ENCODE measurements at places on chromosomes 3 and 15. TPM values are rescaled to one million over a fixed set of nuclear protein-coding genes. Genes with fewer than 3 reads are reported as not detected.

RBP2 gene
- not detected for polyA plus RNA-seq

GRCh38 chr3:38958026-38958720 is 93.6 kb downstream of the SCN11A start:
- no peaks in the 10 kb centered on the region for H3K4me1 ChIP-seq
- H3K4me3 ChIP-seq, result no peak overlapping the region
- no peak for DNase-seq
- H3K27ac ChIP-seq, result no peak overlapping the region
- H3K36me3 ChIP-seq, result no peaks in the 10 kb centered on the region

- peaks cover 16% of the 10 kb centered on the region for H3K4me1 ChIP-seq
- H3K27ac ChIP-seq, result no peak overlapping the region
- no peaks in the 10 kb centered on the region for H3K27me3 ChIP-seq
- H3K4me3 ChIP-seq, result no peak overlapping the region
These were observed 38.1 kb downstream of the TMEM212 start for GRCh38 chr3:171881251-171881650.

DNA sequence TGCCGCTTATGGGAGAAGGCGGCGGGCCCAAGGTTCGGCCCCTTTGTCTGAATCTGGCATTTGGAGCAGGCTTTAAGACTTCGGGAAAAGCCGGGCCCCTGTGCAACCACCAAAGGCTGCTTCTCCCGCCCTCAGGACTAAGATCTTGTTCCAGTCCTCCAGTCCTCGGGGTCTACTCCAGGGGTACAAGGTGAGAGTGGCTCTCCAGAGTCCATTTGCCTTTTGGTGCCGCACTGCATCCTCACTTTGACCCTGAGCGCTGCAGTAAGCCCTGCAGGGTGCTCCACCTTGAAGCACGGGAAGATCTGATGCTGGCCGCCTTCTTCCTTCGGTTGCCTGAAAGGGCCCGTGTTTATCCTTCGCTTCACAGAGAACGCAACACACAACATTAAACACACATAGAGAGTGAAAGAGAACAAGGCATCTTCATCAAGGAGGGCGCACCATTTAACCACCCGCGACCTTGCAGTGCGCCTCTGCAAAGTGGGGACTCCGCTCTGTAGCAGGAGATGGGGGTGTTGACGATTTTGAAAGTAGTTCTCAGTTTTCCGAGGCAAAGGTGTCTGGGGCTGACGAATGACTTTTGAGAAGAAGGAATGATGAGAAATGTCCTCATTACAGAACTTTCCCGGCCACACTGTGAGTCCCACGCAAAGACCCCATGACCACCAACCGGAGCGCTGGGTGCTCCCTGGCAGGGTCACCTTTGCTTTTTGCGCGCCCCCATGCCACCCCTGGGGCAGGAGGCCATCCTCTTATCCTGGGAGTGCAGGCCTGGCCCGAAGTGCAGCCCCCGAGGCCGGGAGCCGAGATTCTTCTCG is 1.0 kb downstream of the PIGZ start:
- no peaks in the 10 kb centered on the region for H3K36me3 ChIP-seq
- H3K4me1 ChIP-seq, result peaks cover 3% of the 10 kb centered on the region
- no peak overlapping the region for H3K27ac ChIP-seq
- H3K4me3 ChIP-seq, result peak overlapping the region; percentile 60
- H3K27me3 ChIP-seq, result peaks cover 2% of the 10 kb centered on the region

DNA sequence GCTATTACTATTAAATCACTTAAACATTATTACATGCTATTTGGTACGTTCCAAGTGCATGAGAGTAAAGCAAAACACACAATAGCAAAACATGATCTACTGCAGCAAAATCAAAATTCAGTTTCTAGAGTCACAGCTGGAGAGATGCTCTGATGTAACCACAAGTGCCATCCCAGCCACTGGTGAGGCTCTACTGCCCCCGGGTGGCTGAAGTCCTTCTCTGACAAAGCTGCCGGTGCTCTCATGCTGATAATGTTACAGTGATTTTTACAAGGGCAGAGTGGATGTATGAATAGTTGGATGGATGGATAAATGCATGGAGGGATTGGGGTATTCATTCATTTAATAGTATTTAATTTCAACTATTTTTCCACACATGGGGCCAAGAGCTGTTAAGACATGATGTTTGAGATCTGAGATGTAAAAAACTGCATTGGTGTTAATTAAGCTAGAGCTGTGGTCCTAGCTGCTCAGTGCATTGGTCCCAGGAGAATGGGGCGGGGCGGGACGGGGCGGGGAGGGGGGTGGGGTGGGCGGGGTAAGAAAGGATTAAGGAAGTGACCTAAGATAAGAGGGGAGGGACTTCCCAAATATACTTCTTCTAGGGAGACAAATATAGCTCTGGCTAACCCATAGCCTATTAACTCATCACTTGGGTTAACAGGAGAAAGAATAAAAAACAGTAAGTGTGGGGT is 5.3 kb upstream of the SPESP1 start:
- H3K4me1 ChIP-seq, result no peaks in the 10 kb centered on the region
- no peak overlapping the region for H3K27ac ChIP-seq
- peaks cover 5% of the 10 kb centered on the region for H3K27me3 ChIP-seq

UBE2E2 gene
- polyA plus RNA-seq, result 32.1 TPM

GRCh38 chr3:59998058-59998457 is 948.2 kb upstream of the CFAP20DC start:
- no peak overlapping the region for H3K4me3 ChIP-seq
- no peaks in the 10 kb centered on the region for H3K36me3 ChIP-seq
- no peaks in the 10 kb centered on the region for H3K4me1 ChIP-seq
- H3K27me3 ChIP-seq, result no peaks in the 10 kb centered on the region
- DNase-seq, result no peak
- no peak overlapping the region for H3K27ac ChIP-seq

DNA sequence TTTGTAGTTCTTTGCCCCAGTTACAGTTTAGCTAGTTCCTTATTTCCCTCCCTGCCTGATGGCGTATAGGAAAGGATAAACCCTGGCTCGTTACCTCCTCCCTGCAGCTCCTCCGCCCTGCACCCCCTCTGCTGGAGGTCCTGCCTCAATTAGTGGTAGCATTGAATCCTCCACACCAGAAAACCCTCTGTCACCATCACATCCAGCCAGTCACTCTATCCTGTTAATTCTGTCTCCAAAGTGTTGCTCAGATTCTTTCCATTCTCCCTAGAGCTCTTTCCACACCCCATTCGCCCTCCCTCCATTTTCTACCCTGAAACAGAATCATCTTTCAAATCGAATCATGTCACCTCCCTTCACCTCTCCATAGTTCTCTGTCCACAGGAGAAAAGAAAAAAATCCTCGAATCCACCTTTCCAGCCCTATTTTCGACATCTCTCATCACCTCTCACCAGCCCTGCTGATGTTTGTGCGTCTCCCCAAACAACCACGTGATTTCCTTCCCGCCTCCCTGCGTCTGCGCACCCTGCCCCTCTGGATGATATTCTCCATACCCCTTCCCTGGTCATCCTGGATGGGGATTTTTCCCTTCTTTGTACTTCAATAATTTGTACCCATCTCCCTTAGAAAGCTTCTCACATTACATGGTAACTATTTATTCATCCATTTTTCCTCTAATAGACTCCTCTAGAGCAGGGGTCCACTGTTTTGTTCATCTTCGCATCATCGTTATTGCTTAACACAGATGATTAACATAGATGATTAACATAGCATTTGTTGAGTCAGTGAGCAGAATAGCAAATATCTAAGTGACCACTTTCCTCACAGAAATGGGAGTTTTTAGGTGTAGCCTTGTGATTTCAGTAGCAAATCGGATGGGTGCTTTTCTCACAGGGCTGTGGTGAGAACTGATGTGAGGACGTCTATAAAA is 37.1 kb downstream of the MAP3K13 start:
- DNase-seq, result no peak
- no peak overlapping the region for H3K4me3 ChIP-seq
- H3K27ac ChIP-seq, result no peak overlapping the region
- H3K27me3 ChIP-seq, result no peaks in the 10 kb centered on the region

GRCh38 chr3:105334138-105334882 is 32.4 kb upstream of the ALCAM start:
- no peaks in the 10 kb centered on the region for H3K4me1 ChIP-seq
- no peaks in the 10 kb centered on the region for H3K27me3 ChIP-seq
- no peaks in the 10 kb centered on the region for H3K36me3 ChIP-seq
- DNase-seq, result no peak
- H3K27ac ChIP-seq, result no peak overlapping the region
- no peak overlapping the region for H3K4me3 ChIP-seq

DNA sequence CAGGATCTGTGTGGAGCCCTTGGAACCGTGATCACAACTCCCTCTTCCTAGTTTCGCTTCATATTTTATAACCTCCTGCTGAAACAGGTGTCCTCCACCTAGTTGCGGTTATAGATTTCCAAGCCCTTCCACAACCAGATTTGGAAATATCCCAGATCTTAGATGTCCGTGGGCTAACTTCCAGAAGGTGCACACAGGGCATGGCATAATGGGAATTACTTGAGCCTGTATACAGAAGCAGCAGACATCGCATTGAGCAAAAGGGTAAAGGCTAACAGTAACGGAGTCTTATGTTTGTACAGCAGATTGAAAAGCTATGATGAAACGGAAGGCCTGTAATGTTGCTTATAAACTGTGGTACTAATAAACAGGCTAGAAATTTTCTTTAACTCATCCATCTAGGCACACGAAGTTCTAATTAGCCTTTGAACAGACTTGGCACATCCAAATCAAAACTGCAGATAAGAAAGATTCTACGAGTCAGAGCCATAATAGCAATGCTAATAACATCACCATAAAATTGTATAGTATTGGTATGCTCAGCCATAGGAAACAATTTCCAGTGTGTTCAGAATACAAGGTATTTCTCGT is 1.2 kb upstream of the USF3 start:
- H3K4me3 ChIP-seq, result peak overlapping the region; percentile 37
- no peaks in the 10 kb centered on the region for H3K27me3 ChIP-seq
- DNase-seq, result peak; percentile 56
- H3K4me1 ChIP-seq, result peaks cover 14% of the 10 kb centered on the region
- peak overlapping the region; percentile 30 for H3K27ac ChIP-seq
- H3K36me3 ChIP-seq, result no peaks in the 10 kb centered on the region

GRCh38 chr3:24498391-24498790 is 3.7 kb upstream of the THRB start:
- no peak overlapping the region for H3K27ac ChIP-seq
- no peak overlapping the region for H3K4me3 ChIP-seq
- H3K36me3 ChIP-seq, result no peaks in the 10 kb centered on the region
- peaks cover 5% of the 10 kb centered on the region for H3K27me3 ChIP-seq

DNA sequence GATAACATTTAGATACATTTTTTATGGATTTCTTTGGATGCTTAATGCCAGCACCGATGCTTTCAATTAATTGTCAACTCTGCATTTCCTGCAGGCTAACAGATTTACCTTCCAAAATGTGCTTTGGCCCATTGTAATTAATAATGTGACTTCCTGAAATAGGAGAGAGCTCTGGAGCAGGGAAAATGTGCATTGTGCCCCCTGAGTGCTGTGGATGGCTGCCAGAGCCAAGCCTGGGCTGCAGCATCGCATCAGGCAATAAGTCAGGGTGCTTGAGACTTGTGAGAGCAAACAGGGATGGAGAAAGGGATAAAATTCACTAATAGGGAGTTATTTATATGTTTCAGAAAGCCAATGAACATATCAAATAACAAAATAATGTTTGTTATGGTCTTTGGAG is 133.8 kb downstream of the MOBP start:
- no peaks in the 10 kb centered on the region for H3K27me3 ChIP-seq
- H3K4me1 ChIP-seq, result no peaks in the 10 kb centered on the region
- no peak overlapping the region for H3K4me3 ChIP-seq
- H3K27ac ChIP-seq, result no peak overlapping the region

- H3K27ac ChIP-seq, result no peak overlapping the region
- no peak for DNase-seq
- H3K36me3 ChIP-seq, result no peaks in the 10 kb centered on the region
- no peak overlapping the region for H3K4me3 ChIP-seq
These were observed 3.9 kb downstream of the PLA2G4E start for GRCh38 chr15:42016971-42017370.

DNA sequence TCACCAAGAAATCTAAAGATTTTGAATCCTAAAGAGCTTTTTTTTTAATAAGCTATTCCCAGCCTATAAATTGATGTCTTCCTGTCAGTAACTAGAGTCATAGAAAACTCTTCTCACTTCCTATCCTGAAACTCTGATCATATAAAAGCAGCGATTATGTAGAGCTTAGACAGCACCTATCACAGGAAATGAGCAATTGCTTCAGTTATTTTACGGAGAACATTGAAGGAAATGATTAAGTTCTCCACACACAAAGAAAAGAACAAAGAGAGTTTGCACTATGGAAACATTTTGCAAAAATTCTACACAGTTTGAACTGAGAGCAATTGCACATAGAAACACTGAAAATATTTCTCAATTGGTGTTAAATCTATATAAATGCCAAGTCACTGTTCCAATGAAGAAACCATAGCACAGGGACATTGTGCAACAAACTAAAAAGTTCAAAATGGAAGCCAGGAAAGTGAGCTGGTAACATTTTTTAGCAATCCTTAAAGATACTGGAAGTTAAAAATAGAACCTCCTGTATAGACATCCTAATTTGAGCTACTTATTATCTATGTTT is 291.5 kb upstream of the ARHGEF26 start:
- peaks cover 20% of the 10 kb centered on the region for H3K4me1 ChIP-seq
- no peaks in the 10 kb centered on the region for H3K36me3 ChIP-seq
- H3K27me3 ChIP-seq, result no peaks in the 10 kb centered on the region
- peak overlapping the region; percentile 93 for H3K27ac ChIP-seq

SPSB4 gene
- 0.06 TPM for polyA plus RNA-seq

HCLS1 gene
- polyA plus RNA-seq, result 43.7 TPM

ZNF80 gene
- not detected for polyA plus RNA-seq

All from endothelial cell of umbilical vein (primary cell).